Aortic smooth muscle cell (primary cell): ENCODE measurements at places on chromosomes 3 and 15. TPM values are rescaled to one million over a fixed set of nuclear protein-coding genes. Genes with fewer than 3 reads are reported as not detected.

ANKUB1 gene
- total RNA-seq = not detected in 2 replicates

SERINC4 gene
- under 0.01 and 0.06 TPM in 2 replicates for total RNA-seq

LINS1 gene
- 7.2 and 8.6 TPM in 2 replicates for total RNA-seq

STAC gene
- 16.6 and 20.1 TPM in 2 replicates for total RNA-seq

CACNA2D3 gene
- total RNA-seq = 0.12 and 0.79 TPM in 2 replicates

NPAP1 gene
- not detected in 2 replicates for total RNA-seq

C3orf70 gene
- total RNA-seq = 0.99 and 2.0 TPM in 2 replicates

TOMM70 gene
- 45.8 and 50.1 TPM in 2 replicates for total RNA-seq

TIMP4 gene
- 0.92 and 1.6 TPM in 2 replicates for total RNA-seq

TRANK1 gene
- total RNA-seq = 12.9 and 14.9 TPM in 2 replicates

SKOR1 gene
- under 0.01 and 0.19 TPM in 2 replicates for total RNA-seq

TP63 gene
- 0.12 and 0.53 TPM in 2 replicates for total RNA-seq

HCLS1 gene
- total RNA-seq = 7.3 and 13.3 TPM in 2 replicates

ECE2 gene
- total RNA-seq = not detected in 2 replicates

NCBP2 gene
- 64.5 and 68.2 TPM in 2 replicates for total RNA-seq

KBTBD12 gene
- 0.12 TPM in 1 of 2 replicates, not detected in the other for total RNA-seq

TRPC1 gene
- 28.4 and 32.4 TPM in 2 replicates for total RNA-seq
